Kidney (tissue), 22 donors: ENCODE measurements at places on chromosomes 1 and 21. TPM values are rescaled to one million over a fixed set of nuclear protein-coding genes. Genes with fewer than 3 reads are reported as not detected.

DNA sequence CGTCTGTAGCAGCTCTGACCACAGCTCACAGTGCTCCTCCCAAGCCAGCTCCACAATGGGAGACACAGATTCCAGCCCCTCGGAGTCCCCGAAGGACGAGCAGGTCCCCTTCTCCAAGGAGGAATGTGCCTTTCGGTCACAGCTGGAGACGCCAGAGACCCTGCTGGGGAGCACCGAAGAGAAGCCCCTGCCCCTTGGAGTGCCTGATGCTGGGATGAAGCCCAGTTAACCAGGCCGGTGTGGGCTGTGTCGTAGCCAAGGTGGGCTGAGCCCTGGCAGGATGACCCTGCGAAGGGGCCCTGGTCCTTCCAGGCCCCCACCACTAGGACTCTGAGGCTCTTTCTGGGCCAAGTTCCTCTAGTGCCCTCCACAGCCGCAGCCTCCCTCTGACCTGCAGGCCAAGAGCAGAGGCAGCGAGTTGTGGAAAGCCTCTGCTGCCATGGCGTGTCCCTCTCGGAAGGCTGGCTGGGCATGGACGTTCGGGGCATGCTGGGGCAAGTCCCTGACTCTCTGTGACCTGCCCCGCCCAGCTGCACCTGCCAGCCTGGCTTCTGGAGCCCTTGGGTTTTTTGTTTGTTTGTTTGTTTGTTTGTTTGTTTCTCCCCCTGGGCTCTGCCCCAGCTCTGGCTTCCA is 22.9 kb upstream of the VPS13D start:
- no peak overlapping the region for H3K27ac ChIP-seq
- no peaks in the 10 kb centered on the region for H3K4me1 ChIP-seq
- H3K36me3 ChIP-seq: no peaks in the 10 kb centered on the region
- no peak overlapping the region for H3K4me3 ChIP-seq

Gene UTS2
- 0.72 TPM for total RNA-seq

Gene GIPC2
- 10.7 TPM for total RNA-seq

Gene NDUFS2
- total RNA-seq: 92.7 TPM

DNA sequence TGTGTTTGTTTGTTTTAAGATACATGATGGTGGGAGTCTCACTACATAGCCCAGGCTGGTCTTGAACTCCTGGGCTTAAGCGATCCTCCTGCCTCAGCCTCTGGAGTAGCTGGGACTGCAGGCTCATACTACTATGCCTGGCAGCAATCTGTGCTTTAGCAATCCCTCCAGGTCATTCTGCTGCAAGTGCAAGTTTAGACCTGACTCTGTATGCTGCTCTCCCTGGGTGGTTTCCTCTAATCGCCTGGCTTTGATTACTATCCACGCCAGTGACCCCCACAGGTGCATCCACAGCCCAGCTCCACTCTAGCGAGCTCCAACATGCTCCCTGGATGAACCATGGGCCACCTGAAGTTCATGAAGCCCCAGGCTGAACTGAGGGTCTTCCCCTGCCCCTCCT is 15.5 kb upstream of the PABPC4 start:
- DNase-seq: no peak
- no peaks in the 10 kb centered on the region for H3K4me1 ChIP-seq
- no peaks in the 10 kb centered on the region for H3K36me3 ChIP-seq
- no peak overlapping the region for H3K4me3 ChIP-seq
- no peaks in the 10 kb centered on the region for H3K27me3 ChIP-seq

Gene IVL
- total RNA-seq: not detected

DNA sequence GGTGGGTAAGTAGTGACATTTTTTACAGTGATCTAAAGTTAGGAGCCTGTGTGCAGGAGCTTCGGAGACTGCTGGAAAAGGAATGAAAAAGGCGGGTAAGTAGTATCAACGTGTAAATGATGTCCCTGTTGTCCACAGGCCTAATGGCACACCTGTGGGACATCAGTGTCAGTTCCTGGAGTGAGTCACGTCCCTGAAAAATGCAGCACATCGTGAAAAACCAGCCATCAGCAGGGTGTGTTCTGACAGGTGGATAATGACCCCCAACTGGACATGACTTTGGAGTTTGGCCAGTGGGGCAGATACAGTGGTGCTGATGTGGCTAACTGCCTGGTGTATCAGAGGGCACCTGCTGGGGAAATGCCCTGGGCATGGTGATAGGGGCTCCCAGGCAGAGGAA is 12.0 kb upstream of the PRDM15 start:
- H3K4me1 ChIP-seq: no peaks in the 10 kb centered on the region
- no peak overlapping the region for H3K4me3 ChIP-seq
- H3K27me3 ChIP-seq: no peaks in the 10 kb centered on the region
- no peak for DNase-seq
- no peaks in the 10 kb centered on the region for H3K36me3 ChIP-seq

Gene SERPINC1
- 0.41 TPM for total RNA-seq

Gene KCNJ9
- not detected for total RNA-seq

- no peak for DNase-seq
- no peak overlapping the region for H3K4me3 ChIP-seq
- no peak overlapping the region for H3K27ac ChIP-seq
- H3K4me1 ChIP-seq: no peaks in the 10 kb centered on the region
These were observed 62.4 kb upstream of the NGF start for GRCh38 chr1:115400426-115400825.

Gene SMCP
- not detected for total RNA-seq

GRCh38 chr1:198957044-198957443 is 318.2 kb downstream of the PTPRC start:
- H3K4me1 ChIP-seq: no peaks in the 10 kb centered on the region
- H3K27ac ChIP-seq: no peak overlapping the region
- DNase-seq: no peak
- no peak overlapping the region for H3K4me3 ChIP-seq
- no peaks in the 10 kb centered on the region for H3K36me3 ChIP-seq

- no peak for DNase-seq
- H3K4me3 ChIP-seq: no peak overlapping the region
- no peaks in the 10 kb centered on the region for H3K27me3 ChIP-seq
These were observed 266.6 kb upstream of the SGIP1 start for GRCh38 chr1:66267201-66267940.

Gene FCER1G
- total RNA-seq: 43.4 TPM

Gene TIAM1
- 30.0 TPM for total RNA-seq

Gene S100A3
- 8.4 TPM for total RNA-seq

GRCh38 chr1:24043345-24044032 is 63.4 kb upstream of the SRSF10 start:
- no peak for DNase-seq
- no peak overlapping the region for H3K4me3 ChIP-seq
- no peaks in the 10 kb centered on the region for H3K4me1 ChIP-seq

Gene PLA2G2C
- total RNA-seq: 0.31 TPM

Gene ANGPTL3
- 0.41 TPM for total RNA-seq

Gene BLACAT1
- 4.3 TPM for total RNA-seq

- DNase-seq: no peak
- H3K36me3 ChIP-seq: no peaks in the 10 kb centered on the region
- no peaks in the 10 kb centered on the region for H3K4me1 ChIP-seq
- no peak overlapping the region for H3K27ac ChIP-seq
- H3K4me3 ChIP-seq: no peak overlapping the region
- H3K27me3 ChIP-seq: no peaks in the 10 kb centered on the region
These were observed 404.7 kb downstream of the RRAGC start for GRCh38 chr1:38454749-38455441.

DNA sequence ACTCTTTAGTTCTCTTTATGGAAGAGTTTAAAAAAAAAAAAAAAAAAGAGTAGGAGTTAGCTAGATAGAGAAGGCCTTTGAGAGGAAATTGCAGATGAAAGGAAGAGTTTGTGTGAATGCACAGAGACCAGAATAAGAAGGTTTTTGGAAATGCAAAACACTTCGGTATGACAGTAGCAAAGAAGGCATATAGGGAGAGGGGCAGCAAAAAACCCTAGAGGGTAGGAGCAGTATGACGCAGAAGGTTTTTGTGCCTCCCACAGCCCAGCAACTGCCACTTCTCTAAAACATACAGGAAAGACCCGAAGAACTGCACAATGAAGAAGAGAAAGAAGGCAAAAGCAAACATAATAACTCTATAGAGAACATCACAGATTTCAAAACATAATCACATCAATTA is 84.3 kb downstream of the WDR64 start:
- no peak overlapping the region for H3K4me3 ChIP-seq
- no peaks in the 10 kb centered on the region for H3K4me1 ChIP-seq
- DNase-seq: no peak
- H3K36me3 ChIP-seq: no peaks in the 10 kb centered on the region
